ENCODE measurements at places on chromosomes 1 and 21.

GRCh38 chr1:43002116-43002515 lies 43.4 kb upstream of the SLC2A1 start:
- DNase-seq, result no peak

DNA sequence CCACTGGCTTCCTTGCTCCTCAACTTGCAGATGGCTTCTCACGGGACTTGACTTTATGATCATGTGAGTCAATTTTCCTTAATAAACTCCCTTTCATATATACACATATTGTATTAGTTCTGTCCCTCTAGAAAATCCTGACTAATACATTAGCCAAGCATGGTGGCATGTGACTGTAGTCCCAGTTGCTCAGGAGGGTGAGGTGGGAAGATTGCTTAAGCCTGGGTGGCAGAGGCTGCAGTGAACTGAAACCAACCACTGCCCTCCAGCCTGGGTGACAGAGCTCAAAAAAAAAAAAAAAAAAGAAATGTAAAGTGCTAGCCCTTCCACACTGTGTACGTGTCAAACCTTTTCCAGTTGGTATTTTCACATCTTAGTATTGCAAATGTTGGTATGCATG lies 857.0 kb downstream of the LTN1 start:
- no peak for DNase-seq

GRCh38 chr1:165612062-165612461 lies 19.0 kb upstream of the MGST3 start:
- DNase-seq, result no peak

- DNase-seq, result no peak
These were observed 16.1 kb upstream of the MYCL start for GRCh38 chr1:39917825-39918224.

DNA sequence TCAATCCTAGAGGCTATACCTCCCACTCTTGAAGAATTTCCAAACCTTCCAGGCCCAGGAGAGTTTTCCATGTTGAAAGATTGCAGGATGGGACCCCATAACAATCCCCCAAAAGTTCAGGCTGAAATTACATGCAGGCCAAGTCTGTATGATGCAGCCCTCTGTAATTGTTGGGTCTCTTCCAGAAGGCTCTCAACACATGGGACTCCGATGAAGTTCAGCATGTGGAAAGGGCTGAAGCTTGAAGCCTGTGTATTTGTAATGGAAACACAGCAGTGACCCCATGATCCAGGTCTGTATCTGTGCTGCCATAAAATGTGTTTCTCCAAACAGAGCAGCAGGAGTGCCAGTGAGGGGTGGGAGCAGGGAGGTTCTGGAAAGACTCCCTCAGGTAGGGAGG lies 202.5 kb upstream of the LYPLAL1 start:
- no peak for DNase-seq

DNA sequence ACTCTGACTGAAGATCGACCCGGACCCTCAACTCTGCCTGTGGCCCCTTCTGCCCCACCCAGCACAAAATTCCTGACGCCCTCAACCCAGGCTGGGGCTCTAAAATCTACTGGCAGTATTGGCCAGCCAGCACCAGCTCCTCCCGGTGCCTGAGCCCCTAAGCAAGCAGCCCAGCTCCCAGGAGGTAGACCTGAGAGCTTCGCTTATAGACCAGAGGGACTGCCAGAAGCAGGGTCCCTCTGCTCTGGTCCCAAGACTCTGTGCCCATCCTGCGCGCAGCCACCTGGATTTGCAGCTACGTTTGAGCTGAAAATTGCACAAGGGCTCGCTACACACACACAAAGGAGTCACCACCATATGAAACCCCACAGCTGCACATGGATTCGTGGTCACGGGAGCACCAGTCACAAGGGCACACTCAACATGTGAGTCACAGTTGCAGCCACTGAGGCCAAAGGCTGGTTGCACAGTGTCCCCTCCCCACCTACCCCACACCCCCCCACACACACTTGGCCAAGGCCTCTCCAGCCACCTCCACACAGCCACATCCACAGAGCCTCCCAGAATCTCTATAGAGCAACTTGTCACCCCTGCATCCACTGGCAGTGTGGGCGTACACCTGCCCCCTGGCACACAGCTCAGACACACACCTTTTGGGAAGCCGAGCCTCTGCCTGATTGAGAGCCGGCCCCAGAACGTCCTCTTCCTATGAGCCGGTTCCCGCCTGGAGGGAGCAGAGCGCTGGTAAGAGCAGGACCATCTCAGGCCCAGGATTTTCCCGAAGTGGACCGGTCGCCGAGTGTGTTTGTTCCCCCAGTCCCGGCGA lies 1.1 kb upstream of the DMBX1 start:
- DNase-seq, result no peak

DNA sequence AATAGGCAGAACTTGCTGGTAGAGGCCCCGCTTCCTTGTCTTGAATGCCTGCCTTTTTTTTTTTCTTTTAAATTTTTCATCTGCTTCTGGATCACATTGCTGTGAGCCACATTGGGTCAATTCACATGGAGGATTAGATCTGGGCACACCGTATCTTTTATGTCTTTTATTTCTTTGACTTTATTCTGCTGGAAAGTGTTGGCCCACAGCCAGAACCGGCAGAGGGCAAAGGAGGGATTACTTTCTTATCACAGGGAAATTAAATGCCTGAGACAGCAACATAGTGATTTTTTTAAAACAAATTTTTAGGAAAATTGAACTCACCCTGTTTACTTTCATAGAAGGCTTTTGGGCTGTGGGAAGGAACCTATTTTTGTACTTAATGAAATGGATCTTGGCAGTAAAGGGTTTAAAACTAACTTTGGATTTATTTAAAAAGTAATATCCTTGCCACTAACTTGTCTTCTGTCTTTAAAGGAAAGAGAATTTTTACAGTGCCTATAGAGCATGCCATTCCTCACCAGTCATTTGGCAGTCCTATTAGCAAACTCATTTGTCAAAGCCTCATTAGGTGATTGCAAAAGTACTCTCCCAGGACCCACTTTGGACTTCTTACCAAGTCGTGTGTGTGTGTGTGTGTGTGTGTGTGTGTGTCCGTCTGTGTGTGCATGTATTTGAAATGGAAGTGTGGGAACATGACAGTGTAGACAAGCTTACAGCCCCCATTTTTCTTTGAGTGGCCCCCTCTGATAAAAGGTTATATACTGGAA lies 68.4 kb downstream of the ST6GALNAC3 start:
- DNase-seq, result no peak

GRCh38 chr1:178593515-178593914 lies 80.6 kb downstream of the TEX35 start:
- DNase-seq, result no peak

DNA sequence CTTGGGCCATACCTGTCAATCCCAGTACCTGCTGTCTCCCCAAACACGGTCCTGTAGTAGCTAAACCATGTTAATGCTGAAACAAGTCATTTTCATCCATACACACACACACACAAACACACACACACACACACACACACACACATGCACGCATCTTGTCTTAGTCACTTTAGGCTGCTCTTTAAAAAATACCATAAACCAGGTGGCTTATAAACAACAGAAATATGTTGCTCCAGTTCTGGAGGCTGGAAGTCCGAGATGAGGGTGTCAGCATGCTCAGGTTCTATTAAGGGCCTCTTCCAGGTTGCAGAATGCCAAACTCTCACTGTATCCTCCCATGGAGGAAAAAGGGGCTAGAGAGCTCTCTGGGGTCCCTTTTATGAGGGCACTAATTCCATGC lies 129.9 kb downstream of the NTPCR start:
- DNase-seq, result no peak

DNA sequence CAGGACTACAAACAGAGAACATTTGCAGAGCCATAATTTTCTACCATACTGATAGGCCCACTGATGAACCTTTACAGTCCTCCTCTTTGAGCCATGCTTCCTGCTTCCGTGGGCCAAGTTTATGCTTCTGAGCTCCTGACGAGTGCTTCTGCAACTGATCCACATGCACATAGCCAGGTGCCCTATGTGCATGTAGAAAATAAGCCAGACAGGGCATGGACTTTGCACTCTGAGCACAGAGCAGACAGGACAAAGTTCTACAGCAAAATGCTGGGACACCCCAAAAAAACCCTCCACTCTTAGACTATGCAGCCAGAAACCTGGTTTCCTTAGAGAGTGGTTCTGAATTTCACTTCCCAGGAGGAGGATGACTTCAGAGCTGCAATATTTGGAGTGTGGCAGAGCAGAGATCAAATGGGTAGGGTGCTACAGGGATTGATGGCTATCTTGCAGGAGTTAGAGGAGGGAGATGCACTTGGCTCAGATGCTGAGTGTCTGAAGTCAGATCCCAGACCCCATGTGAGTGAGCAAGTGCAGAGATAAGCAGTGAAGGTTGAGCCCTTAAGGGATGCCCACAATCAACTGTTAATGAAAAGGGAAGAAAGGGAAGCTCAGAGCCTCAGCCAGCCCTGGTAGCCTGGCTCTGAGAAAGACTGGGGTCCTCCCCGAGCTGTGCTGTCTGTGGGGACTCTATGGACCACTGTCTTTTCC lies 230.9 kb downstream of the DUSP10 start:
- no peak for DNase-seq

DNA sequence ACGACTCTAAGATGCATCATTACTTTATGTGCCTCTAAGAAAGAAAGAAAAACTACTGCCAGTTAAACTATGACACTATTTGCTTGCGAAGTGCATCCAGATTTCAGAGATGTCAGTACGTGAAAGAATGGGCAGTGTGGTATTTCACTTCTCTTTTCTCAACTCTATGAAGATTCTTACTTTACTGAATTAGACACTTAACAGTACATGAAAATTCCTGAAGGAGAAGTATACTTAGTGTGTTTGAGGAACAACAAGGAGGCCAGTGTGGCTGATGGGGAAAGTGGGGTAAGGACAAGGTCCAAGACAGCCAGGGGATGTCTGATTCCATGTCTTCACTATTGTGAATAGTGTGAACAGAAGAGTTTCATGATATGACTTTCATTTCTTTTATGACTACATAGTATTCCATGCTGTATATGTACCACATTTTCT lies 53.9 kb upstream of the HSD17B7 start:
- no peak for DNase-seq

- no peak for DNase-seq
These were observed 120.9 kb upstream of the IPO9 start for GRCh38 chr1:201708085-201708512.

DNA sequence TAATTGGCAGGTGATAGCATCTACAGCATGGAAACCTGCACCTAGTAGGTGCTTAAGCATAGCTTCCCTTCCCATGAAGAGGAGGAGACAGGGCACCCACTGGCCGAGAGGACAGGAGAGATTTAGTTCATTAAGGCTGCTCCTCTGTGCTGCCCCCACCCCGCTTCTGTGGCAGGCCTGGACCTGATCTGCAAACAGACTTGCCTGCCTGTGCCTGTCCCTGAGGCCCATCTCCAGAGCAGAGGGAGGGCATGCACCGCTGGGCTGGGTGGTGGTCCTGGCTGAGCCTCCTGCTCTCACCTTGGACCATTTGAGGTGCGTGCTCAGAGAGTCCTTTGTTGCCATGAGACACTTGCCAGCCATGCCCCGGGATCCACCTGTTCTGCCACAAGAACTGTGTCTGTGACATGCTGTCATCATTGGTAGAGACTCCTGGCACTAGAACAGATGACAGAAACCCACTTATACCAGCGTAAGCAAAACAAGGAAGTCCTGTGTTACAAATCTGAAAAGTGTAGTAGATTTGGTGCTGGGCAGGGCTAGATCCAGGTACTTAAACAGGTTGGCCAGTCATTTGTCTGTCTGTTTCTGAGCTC lies 55.6 kb downstream of the PTPRF start:
- DNase-seq, result peak; percentile 3

DNA sequence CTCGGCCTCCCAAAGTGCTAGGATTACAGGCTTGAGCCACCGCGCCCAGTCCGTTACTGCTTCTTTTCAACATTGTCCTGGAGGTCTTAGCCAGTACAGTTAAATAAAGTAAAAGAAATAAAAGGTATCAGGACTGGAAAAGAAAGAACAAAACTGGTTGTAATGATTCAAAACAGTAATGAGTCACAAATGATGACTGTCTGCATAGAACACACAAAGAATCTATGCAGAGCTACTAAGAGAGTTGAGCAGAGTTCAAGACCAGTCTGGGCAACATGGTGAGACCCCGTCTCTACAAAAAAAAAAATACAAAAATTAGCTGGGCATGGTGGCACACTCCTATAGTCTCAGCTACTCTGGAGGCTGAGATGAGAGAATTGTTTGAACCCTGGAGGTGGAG lies 23.4 kb downstream of the BCAR3 start:
- DNase-seq, result no peak

DNA sequence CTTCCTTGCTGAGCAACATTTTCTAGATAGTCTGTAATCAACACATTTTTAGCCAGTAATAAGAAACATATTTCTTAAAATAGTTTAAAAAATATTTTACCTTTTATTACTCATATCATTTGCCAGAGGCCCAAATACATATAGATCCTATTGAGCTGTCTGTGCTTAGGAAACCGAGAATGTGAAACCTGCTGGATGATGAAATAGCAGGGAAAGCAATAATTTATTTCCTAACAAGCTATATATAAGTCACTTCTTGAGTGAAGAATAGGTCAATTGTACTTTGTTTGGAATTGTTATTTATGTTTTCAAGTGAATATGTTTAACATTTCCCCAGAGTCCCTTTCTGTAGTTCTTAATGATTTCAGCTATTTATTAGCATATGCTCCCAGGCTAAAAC lies 339.9 kb upstream of the TMPRSS15 start:
- DNase-seq, result no peak

DNA sequence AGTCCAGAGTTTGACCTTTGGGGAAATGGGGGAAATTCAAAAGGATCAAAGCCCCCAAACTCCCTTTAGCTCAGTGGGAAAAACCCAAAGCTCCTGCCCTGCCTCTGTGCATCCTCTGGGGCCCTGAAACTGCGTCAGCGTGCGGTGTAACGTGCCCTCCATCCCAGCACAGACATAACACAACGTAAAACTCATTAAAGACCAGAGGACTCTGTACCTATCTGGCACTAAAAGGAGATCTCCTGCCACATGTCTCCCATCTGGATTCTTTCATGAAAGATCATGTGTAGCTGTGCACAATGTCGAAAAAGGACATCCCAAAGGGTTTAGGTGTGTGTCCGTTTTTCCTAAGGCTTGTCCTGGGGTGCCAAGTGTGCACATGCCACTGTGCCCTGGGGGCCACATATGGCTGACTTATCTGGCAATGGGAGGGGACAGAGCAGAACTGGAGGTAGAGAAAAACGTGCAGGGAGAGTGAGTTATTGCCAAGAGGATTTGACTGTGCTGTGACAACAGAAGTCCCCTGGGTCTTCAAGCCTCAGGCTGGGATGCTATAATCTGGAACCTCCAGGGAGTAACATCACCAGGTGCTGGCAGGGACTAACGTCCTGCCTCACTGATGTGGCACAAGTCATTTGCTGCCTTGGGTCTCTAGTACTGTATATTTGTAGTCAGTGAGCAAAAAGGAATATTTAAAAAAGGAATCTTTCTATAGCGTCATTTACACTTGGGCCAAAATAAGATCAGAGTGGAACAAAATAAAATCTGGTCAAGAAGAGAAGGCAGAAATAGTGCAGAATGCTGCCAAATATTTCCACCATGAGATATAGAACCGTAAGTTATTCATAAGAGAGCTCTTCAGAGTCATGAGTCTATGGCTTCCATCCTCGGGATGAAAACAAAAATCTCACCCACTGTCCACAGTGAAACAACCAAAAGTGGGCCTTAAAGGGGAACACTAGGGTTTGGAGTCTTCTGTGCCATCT lies 52.3 kb downstream of the ITPKB start:
- no peak for DNase-seq
